ENCODE measurements at places on chromosomes 6 and 20.
A peak's percentile ranks its signal among the peaks of the same experiment; 100 is the strongest.

- DNase-seq: no peak
Measured at GRCh38 chr6:100775667-100776066, 105.5 kb downstream of the ASCC3 start.

GRCh38 chr6:1949538-1949937 lies 295.9 kb downstream of the GMDS start:
- DNase-seq: no peak

- DNase-seq: no peak
Measured at GRCh38 chr6:7424967-7425807, 35.6 kb downstream of the RIOK1 start.

GRCh38 chr6:15312500-15312899 lies 66.6 kb downstream of the JARID2 start:
- DNase-seq: no peak

DNA sequence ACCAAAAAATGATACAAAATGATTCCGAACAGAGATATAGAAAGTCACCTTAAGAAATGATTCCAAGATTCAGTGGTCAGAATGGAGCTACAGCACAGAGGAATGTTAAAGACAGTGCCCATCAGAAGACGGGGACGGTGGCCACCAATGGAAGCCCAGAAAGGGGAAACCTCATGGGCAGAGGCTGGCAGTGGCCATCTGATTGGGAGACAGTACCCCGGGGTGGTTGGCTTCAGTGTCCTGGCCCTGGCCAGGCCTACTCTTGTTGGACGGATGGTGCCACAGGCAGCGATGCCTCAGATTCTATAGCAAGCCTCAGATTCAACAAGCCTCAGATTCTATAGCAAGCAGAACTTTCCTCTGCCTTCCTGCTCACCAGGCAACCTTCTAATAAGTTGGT lies 16.6 kb upstream of the PI16 start:
- DNase-seq: no peak

- DNase-seq: peak; percentile 50
Measured at GRCh38 chr20:34824452-34824805, 1.0 kb downstream of the NCOA6 start.

DNA sequence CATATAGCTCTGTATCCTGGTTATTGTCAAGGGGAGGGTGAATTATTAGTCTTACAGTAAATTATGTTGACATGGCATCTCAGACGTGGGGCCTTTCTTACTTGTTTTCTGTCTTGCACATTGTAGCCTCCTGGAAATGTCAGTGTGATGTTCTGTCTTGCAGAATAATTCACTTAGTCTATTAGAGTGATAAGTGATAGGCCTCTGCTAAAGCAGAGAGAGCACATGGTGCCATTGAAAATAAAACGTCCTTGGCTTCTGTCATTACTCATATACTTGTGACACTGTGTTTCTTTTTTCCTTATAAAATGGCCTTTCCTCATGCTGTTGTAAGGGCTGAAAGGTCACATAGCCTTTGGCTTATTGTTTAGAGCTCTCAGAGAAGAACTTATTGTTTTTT lies 531.0 kb downstream of the EPM2A start:
- DNase-seq: no peak

- DNase-seq: no peak
Measured at GRCh38 chr6:110415086-110415916, at the start of gene DDO. DDO (minus strand) TSS chr6:110415575; CDS start chr6:110413462, 2,113 bp downstream.

Measured in renal cortex interstitium (tissue), 15 donors.